ENCODE measurements at places on chromosomes 11 and 22.

GRCh38 chr22:47836957-47837356, 1074.5 kb downstream of the TBC1D22A start:
- peak; percentile 46 for DNase-seq

GRCh38 chr22:17115236-17115635, 5.9 kb downstream of the TMEM121B start:
- DNase-seq: no peak

DNA sequence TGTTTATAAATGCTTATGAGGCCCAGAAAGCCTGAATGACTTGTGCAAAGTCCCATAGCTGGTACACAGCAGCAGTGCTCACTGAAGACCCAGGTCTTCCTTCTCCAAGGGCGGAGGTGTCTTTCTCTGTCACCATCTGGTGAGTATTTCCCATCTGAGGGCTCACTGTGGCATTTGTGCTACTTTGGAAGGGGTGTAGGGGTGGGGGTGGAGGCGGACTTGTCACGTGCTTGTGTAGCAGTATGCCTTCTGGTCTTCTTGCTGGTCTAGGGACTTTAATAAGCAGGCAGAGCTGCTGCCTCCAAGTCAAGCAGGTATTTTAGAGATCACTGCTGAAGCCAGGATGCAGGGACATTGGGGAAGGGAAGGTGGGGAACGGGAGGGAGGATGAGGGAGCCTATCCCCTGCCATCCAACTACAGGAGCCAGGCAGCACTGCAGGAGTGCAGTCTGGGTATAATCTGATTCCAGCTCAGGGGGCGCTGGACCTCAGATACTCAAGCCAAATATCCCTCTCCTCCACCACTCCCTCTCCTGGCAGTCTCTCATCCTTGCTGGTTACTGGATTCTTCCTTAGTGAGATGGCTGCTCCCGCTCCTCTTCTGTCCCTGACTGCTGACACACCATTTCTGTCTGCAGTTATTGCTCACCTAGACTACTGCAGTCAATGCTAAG, 3.4 kb downstream of the ABCC8 start:
- DNase-seq: peak; percentile 53

DNA sequence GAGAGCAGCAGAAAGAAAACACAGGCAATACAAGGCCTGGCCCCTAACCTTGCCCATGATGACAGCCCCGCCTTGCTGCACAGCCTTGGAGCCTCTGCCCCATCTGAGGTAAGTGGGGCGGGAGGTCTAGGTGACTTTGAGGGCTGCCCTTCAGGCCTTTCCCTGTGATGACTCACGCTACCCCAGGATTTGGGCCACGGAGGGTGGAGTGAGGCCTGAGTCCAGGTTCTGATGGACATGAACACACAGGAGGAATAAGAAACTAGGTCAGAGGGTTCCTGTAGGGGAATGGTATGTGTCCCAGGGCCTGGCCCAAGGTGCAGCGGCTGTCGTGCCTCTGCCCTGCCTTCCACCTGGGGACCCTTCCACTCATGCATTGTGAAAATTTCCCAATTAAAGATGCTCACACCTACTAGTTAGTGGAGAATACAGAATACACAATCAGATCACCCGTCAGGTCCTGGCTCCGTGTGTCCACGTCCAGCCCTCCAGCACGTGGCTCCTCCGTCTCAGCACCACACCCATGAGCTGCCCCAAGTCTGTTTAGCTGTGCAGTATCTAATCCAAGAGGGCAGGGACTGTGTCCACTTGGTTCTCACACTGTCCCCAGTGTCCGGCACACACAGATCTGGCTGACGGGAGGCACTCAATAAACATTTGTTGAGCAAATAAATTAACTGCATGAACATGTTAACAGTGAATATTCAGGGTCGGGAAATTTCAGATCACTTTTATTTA, 111.0 kb downstream of the CHST1 start:
- DNase-seq: no peak

GRCh38 chr11:61162092-61162941, 1.1 kb upstream of the VPS37C start:
- peak; percentile 58 for DNase-seq

- no peak for DNase-seq
Observed at GRCh38 chr22:49476176-49476575, 351.5 kb downstream of the BRD1 start.

GRCh38 chr22:42970029-42970428, 44.9 kb downstream of the PACSIN2 start:
- peak; percentile 56 for DNase-seq

GRCh38 chr22:39348909-39349505, 784 bp upstream of the SYNGR1 start:
- DNase-seq: no peak

DNA sequence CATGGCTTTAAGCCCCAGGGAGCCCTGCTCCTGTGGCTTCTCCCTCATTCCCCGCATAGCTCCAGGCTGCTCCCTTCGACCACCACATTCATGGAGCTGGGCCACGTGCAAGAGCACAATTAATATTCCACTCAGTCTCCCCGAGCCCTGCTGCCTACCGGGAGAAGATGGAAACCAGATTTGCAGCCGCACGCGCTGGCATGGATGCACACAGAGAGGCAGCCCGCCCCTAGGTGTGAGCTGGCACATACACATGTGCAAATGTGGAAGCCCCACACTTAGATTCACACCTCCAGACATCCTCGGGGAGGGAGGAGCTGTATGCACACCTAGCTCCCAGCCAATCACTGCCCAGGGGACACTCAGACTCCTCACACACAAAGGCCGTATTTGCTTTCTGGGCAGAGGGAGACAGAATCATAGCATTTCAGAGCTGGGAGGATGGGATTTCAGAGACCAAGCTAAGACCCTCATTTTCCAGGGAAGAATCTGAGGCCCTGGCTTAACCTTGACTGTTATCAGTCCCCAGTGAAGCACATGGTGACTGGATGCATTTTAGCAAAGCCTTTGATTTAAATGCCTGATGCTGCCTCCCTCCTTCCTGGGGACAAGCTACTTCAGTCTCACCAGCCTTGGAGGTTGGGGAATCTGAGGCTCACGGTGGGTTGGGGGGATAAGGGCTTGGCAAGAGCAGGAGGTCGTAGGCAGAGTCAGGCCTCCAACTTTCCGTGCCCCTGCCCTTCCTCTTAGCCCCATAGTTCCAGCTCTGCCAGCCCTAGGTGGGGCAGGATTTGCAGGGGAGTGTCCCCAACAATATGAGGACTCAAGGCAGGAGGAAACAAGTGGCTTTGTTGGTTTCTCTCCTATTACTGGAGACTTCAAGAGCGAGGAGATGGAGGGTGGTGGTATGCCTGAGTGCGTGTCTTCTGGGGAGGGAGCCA, 5.3 kb upstream of the CREB3L1 start:
- no peak for DNase-seq

GRCh38 chr11:119858288-119858687, 129.3 kb upstream of the NECTIN1 start:
- no peak for DNase-seq

- no peak for DNase-seq
Observed at GRCh38 chr11:78698612-78699011, 123.9 kb upstream of the NARS2 start.

- no peak for DNase-seq
Observed at GRCh38 chr22:25054943-25055511, 102.5 kb downstream of the KIAA1671 start.

DNA sequence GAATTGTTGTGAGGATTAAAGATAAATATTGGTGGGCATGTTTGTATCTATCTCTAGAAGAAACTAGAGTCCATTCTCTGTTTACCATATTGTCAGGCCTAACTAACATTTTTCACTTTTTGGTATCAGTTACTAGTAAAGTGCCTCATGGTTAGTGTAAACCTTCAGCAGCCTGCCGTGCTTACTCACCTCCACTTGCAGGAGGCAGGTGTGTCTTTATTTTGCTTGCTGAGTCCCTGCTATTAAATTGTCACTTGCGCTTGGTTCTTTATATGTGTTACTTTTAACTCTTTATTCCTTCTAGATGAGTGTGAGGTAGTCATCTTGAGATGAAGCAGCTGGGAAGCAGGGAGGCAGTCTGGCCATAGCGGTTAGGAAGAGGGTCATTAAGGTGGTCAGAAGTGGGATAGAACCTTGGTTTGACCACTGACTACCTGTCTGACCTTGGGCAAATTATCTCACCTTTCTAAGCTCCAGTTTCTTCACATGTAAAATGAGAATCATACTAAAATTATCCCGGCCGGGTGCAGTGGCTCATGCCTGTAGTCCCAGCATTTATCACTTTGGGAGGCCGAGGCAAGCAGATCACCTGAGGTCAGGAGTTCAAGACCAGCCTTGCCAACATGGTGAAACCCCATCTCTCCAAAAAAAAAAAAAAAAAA, 21.2 kb downstream of the PPP6R3 start:
- no peak for DNase-seq

- no peak for DNase-seq
Observed at GRCh38 chr11:56693428-56693827, 5.5 kb upstream of the OR9G1 start.

- no peak for DNase-seq
Observed at GRCh38 chr22:50485221-50486131, 1.2 kb upstream of the MIOX start.

DNA sequence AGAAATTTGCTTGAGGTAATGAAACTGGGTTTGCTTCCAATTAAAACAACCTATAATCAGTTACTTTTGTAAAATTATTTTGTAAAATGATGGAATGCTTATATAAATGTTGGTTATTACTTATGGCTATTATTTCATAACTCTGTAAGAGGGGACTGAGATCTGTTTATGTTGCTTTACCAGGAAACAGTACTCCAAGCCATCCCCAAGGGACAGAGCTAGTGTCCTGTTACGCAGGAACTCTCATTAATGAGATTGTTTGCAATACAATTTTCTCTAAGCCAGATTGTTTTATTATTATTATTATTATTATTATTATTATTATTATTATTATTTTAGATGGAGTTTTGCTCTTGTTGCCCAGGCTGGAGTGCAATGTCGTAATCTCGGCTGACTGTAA, 2.3 kb upstream of the NOX4 start:
- DNase-seq: no peak

- DNase-seq: peak; percentile 17
Observed at GRCh38 chr11:74849525-74850391, 99.1 kb downstream of the XRRA1 start.

GRCh38 chr22:39634530-39635405, 64.2 kb downstream of the CACNA1I start:
- peak; percentile 75 for DNase-seq

GRCh38 chr22:45585437-45585755, 82.7 kb downstream of the FBLN1 start:
- no peak for DNase-seq

GRCh38 chr11:69658626-69659450, 16.3 kb downstream of the LTO1 start:
- no peak for DNase-seq

DNA sequence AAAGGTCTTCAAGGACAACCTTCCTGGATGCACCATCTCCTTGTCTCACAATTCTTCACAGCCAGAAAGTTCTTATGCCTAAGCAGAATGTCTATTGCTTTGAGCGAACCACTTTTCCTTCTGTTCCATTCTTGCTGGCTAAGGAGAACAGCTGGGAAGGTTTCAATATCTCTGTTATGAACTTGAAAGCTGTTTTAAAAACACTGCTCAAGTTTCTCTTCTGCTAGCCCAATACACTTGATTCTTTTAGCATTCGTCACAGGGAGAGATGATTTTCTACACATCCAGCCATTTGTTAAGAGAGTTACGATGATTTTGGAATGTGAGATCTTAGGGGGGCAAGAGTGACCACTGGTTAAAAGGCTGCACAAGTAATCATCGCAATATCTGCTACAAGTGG, 249.3 kb downstream of the KIRREL3 start:
- DNase-seq: no peak

DNA sequence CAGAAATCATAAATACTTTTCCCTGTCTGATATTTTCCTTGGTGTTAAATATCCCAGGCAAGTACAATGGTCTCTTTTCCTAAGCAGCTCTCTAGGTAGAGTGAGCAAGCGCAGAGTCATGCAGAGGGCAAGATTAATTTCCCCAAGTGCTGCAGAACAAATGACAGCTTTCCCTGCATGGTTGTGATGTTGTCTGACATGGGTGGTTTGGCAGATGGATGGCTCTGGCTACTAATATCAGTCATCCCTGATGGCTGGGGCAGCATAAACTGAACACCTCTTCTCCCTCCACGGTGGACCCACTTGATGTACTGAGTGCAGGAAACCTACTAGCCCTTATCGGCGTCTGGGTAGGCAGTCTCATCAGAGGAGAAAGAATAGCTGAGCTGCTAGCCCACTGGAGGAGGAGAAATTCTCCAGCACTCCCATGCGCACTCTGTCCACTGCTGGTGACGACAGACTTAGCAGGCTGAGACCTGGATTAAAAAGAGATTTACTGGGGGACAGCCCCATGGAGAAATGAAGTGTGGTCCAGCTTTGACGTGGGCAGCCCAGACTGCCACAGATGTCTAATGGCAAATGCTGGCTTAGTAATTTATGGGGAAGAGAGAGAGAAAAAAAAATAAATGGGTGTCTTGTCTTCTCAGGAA, 202.9 kb downstream of the DBX1 start:
- DNase-seq: no peak

DNA sequence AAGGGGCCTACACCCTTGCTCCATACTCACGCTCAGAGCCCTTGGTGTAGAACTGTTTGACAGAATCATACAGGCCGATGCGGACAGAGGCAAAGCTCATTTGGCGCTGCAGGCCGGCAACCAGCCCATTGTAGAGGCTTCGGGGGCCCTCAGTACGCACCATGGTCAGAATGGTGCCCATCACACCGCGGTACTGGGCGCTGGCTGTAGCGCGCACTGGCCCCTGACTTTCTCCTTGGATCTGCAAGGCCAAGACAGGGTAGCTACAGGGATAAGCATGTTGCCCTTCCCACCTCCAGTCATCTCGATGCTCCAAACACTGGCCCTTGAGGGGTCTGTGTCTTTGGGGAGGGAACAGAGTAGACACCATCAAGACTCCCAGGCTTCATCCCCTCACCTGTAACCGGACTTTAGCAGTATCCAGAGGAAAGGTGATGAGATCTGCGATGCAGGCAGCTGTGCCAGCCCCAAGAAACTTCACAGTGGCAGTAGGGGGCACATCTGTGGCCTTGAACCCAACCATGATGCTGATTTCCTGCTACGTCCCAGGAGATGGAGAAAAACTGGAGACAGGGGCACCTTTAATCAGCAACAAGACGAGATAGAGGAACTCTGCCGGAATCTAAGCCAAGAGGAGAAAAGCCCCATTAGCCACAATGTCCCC, 4.7 kb downstream of the UCP2 start:
- no peak for DNase-seq

DNA sequence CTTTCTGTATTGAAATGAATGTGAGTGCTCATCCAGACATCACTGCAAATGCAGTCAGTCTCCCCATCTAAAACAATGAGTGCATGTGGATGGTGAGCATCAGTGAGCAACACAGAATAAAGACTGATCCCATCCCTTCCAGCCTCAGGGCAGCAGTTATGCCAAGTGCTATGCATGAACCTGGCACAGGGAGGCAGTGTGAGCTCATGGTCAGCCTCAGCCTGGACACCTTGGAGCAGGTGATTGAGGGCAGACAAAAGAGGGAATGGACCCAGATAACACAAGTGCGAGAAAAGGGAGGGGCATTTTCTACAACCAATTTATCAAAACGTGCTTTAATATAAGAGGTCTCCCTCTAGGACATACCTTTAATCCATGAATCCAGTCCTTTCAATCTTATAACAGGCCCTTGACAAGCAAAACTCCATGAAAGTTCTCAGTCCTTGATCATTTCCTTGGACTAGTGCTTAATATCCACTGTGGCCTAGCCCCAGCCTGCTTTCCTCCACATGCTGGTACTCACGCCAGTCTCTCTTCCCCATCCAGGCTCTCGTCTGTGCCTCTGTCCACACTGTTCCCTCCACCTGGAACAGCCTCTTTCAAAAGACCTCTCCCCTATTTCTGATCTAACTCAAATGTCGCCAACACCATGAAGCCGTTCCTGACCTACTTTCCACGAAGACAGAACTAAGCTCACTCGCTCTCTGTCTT, 50.5 kb upstream of the LRRC55 start:
- DNase-seq: peak; percentile 55

GRCh38 chr11:95451261-95451660, 220.3 kb upstream of the SESN3 start:
- DNase-seq: no peak
